ENCODE measurements at places on chromosomes 12 and 14.

GRCh38 chr12:88553941-88554658, 26.2 kb downstream of the KITLG start:
- H3K27ac ChIP-seq = no peak overlapping the region
- no peak overlapping the region for H3K4me3 ChIP-seq

DNA sequence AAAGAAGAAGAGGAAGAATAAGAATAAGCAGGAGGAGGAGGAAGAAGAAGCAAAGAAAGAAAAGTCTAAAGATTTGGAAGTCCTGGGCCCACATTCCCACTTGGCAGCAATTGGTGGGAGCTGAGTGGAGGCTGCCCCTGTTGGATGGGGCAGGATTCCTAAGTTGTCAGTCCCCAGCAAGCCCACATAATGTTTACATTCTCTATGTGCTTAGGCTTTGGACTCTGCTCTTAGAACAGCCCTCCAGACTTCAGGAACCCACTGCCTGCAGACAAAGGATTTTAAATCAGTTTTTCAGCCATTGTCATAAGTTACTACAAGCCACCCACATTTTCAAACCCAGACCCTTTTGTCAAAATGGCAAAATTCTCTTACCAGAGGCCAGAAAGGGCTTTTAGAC, 92.0 kb downstream of the OTX2 start:
- DNase-seq = no peak
- H3K36me3 ChIP-seq = no peaks in the 10 kb centered on the region
- H3K27ac ChIP-seq = no peak overlapping the region
- H3K4me1 ChIP-seq = peaks cover 2% of the 10 kb centered on the region
- no peak overlapping the region for H3K4me3 ChIP-seq
- no peaks in the 10 kb centered on the region for H3K27me3 ChIP-seq

DNA sequence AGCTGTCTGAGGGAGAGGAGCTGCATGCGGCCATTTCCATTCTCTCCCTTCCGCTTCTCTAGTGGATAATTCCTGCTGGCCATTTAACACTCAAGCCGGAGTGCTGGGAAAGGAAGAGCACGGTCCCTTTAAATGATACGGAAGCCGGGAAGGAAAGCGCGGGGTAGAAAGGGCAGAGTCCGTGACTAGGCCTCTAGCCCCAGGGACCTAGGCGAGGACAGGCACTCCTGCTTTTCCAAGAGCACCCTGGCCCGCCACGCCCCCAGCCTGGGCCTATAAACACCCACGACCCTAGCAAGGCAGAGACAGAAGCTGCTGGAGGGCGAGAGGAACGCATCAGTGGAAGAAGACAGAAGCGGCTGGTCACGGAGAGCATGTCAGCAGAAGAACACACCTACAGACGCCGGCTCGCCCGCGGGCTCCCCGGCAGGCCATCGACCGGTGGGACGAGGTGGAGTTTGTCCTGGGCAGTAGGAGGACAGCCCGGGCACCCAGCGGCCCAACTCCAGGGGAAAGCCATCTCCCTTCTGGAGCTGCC, 1206.6 kb upstream of the TMEM132C start:
- no peak overlapping the region for H3K4me3 ChIP-seq
- H3K27me3 ChIP-seq = no peaks in the 10 kb centered on the region
- no peaks in the 10 kb centered on the region for H3K4me1 ChIP-seq
- H3K36me3 ChIP-seq = no peaks in the 10 kb centered on the region

- H3K4me3 ChIP-seq = no peak overlapping the region
- H3K36me3 ChIP-seq = no peaks in the 10 kb centered on the region
- H3K4me1 ChIP-seq = no peaks in the 10 kb centered on the region
- no peak for DNase-seq
- no peaks in the 10 kb centered on the region for H3K27me3 ChIP-seq
Measured at GRCh38 chr14:60266021-60266937, 17.3 kb downstream of the PPM1A start.

DNA sequence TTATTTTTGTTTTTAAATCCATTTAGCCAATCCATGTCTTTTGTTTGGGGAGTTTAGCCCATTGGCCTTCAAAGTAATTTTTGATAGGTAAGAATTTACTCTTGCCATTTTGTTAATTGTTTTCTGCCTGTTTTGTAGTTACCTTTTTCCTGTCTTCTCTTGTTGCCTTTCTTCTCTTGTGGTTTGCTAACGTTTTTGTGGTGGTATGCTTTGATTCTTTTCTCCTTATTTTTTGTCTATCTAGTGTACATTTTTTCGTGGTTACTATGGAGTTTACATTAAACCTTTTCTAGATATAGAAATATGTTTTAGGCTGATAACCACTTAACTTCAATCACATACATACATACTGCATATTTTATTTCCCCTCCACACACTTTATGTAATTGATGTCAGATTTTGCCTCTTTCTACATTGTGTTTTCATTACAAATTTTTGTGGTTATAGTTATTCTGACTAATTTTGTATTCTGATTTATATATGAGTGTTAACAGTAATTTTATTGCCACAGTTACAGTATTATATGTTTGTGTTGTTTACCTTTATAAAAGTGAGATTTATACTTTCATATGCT, 19.2 kb upstream of the PPP1R12A start:
- H3K36me3 ChIP-seq = no peaks in the 10 kb centered on the region
- no peak overlapping the region for H3K27ac ChIP-seq
- no peak overlapping the region for H3K4me3 ChIP-seq
- no peaks in the 10 kb centered on the region for H3K4me1 ChIP-seq

DNA sequence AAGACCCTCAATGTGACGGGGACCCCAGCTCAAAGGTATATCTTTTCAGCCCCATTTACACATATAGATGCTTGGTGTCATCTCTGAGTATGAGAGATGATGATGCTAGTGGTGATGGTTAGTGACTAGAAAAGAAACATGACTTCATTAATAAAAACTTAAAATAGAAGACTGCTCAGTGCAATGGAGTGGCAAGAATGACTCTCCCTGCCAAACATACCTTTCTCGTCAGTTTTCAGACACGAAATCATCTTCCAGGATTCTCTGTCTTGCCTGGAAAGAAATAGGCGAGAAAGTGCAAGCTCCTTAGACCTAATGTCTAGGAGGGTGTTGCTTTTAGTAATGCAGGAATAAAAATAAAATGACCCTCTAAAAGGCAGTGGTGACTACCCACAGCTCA, 71.7 kb downstream of the TPH2 start:
- no peaks in the 10 kb centered on the region for H3K27me3 ChIP-seq
- no peaks in the 10 kb centered on the region for H3K36me3 ChIP-seq
- H3K27ac ChIP-seq = no peak overlapping the region
- H3K4me1 ChIP-seq = no peaks in the 10 kb centered on the region
- DNase-seq = no peak

DNA sequence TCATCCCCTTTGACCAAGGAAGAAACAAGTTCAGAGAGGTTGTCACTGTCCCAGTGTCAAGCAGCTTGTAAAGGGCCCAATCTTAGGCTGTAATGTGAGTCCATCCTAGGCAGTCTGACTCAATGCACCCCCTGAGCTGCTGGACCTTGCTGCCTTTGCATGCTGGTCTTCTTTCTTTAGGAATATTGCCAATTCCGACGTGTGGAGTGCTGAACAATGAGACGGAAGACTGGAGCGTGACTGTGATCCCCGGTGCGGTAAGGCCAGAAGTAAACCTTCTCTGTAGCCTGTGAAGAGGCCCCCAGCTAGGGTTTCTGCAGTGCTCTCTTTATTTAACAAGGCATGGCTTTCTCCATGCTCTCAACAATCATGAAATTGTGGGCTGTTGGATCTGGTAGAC, 963 bp downstream of the TCTN2 start:
- H3K4me1 ChIP-seq = no peaks in the 10 kb centered on the region
- H3K36me3 ChIP-seq = no peaks in the 10 kb centered on the region
- no peaks in the 10 kb centered on the region for H3K27me3 ChIP-seq
- no peak overlapping the region for H3K4me3 ChIP-seq

- no peaks in the 10 kb centered on the region for H3K36me3 ChIP-seq
- H3K4me3 ChIP-seq = no peak overlapping the region
- no peak overlapping the region for H3K27ac ChIP-seq
- no peaks in the 10 kb centered on the region for H3K27me3 ChIP-seq
Measured at GRCh38 chr12:43453761-43454160, 98.2 kb downstream of the ADAMTS20 start.

- H3K4me3 ChIP-seq = no peak overlapping the region
- H3K27ac ChIP-seq = no peak overlapping the region
- no peaks in the 10 kb centered on the region for H3K4me1 ChIP-seq
Measured at GRCh38 chr12:80058586-80058985, 40.8 kb upstream of the OTOGL start.

- no peak overlapping the region for H3K4me3 ChIP-seq
- no peaks in the 10 kb centered on the region for H3K4me1 ChIP-seq
- H3K36me3 ChIP-seq = no peaks in the 10 kb centered on the region
- no peak overlapping the region for H3K27ac ChIP-seq
- H3K27me3 ChIP-seq = no peaks in the 10 kb centered on the region
- no peak for DNase-seq
Measured at GRCh38 chr14:51328064-51328771, 88.2 kb downstream of the TMX1 start.

GRCh38 chr12:48925304-48926011, at the start of gene FKBP11:
Gene FKBP11 (minus strand): TSS chr12:48925492. CDS start chr12:48925428, 64 bp downstream.
- no peak within 1 kb of the TSS for H3K27ac ChIP-seq
- H3K4me1 ChIP-seq = peaks cover 1% of the 10 kb centered on the region
- peaks cover 5% of the 10 kb centered on the region for H3K36me3 ChIP-seq
- DNase-seq = peak; percentile 37
- peak within 1 kb of the TSS; percentile 67 for H3K4me3 ChIP-seq

DNA sequence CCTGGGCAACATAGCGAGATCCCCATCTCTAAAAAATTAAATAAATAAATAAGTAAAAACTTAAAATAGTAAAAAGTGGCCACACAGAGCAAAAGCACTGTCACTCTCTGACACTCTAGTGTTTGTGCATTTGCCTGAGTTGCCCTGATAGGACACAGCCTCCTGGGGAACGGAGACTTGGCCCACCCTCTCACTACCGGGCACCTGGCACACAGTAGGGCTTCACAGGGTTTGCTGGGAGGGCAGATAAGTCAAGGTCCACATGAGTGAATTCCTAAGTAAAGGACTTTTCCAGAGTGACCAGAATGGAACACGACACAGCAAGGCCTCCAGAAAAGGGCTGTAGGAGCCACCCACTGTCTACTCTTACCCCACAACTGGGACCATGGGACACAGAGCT, 54.3 kb downstream of the SCARB1 start:
- no peak overlapping the region for H3K4me3 ChIP-seq
- H3K27me3 ChIP-seq = no peaks in the 10 kb centered on the region
- DNase-seq = no peak
- no peaks in the 10 kb centered on the region for H3K4me1 ChIP-seq
- peaks cover 3% of the 10 kb centered on the region for H3K36me3 ChIP-seq
- no peak overlapping the region for H3K27ac ChIP-seq

DNA sequence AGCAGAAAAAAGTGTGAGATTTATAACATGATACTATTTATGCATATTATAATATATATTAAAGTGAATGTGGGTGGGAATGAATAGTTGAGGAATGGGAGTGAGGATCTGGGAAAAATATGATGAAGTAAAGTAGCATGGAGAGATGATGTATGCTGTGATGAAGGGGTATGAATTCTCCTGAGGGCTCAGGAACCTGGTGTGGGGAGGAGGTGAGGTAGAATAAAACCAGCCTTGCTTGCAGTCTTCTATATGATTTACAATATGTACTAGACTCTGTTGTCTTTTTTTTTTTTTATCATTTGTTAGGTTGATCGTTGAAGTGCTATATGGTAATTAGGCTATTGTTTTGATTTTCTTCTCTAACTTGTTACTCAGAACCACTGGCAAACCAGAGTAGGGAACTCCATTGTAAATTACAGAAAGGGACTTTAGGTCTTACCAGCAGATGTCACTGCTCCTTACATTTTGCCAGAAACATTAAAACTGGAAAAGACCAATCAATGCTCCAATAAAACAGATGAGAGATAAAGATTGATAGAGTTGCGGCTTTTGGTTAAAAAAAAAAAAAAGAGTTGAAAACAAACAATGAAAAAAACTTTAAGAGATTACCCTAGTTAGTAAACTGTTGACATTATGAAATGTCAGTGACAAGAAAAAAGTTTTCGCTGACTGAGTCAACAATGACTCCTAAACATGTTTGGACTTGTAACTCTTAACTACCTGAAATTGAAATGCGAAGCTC, 39.9 kb downstream of the ATL1 start:
- no peaks in the 10 kb centered on the region for H3K4me1 ChIP-seq
- H3K27ac ChIP-seq = no peak overlapping the region
- no peak overlapping the region for H3K4me3 ChIP-seq
- DNase-seq = peak; percentile 27
- no peaks in the 10 kb centered on the region for H3K27me3 ChIP-seq

DNA sequence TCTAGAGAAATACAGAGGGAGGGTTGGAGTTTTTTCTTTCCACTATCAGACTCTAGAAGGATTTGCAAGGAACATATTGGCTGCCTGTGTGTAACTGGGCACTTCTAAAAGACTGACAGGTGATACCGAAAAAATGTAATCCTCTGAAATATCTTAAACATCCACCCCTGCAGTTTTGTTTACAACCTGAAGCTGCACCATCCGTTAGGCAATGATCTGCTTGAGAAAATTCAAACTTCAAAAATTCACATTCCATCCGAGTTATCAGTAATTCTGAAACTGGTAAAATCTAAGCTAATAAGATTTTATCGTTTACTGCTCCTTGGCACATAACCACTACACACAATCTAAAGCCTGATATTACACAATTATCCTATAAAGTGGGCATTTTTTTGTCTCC, 528.6 kb downstream of the FUT8 start:
- no peaks in the 10 kb centered on the region for H3K36me3 ChIP-seq
- no peaks in the 10 kb centered on the region for H3K27me3 ChIP-seq
- H3K4me1 ChIP-seq = peaks cover 1% of the 10 kb centered on the region
- DNase-seq = no peak
- H3K27ac ChIP-seq = no peak overlapping the region

GRCh38 chr12:3772380-3772779, 19.5 kb upstream of the CRACR2A start:
- no peak overlapping the region for H3K4me3 ChIP-seq
- H3K27ac ChIP-seq = no peak overlapping the region
- H3K36me3 ChIP-seq = no peaks in the 10 kb centered on the region
- no peak for DNase-seq
- peaks cover 2% of the 10 kb centered on the region for H3K4me1 ChIP-seq
